Kidney epithelial cell (primary cell): ENCODE measurements at places on chromosomes 1 and 21.
A peak's percentile ranks its signal among the peaks of the same experiment; 100 is the strongest.

- DNase-seq: no peak
These were observed 213.4 kb upstream of the PTBP2 start for GRCh38 chr1:96508233-96508632.

GRCh38 chr1:27563591-27564471 lies 40.1 kb downstream of the AHDC1 start:
- DNase-seq: no peak

GRCh38 chr1:29221296-29221695 lies 9.4 kb downstream of the MECR start:
- no peak for DNase-seq

GRCh38 chr1:17012775-17013490 lies 1.2 kb upstream of the ATP13A2 start:
- no peak for DNase-seq

DNA sequence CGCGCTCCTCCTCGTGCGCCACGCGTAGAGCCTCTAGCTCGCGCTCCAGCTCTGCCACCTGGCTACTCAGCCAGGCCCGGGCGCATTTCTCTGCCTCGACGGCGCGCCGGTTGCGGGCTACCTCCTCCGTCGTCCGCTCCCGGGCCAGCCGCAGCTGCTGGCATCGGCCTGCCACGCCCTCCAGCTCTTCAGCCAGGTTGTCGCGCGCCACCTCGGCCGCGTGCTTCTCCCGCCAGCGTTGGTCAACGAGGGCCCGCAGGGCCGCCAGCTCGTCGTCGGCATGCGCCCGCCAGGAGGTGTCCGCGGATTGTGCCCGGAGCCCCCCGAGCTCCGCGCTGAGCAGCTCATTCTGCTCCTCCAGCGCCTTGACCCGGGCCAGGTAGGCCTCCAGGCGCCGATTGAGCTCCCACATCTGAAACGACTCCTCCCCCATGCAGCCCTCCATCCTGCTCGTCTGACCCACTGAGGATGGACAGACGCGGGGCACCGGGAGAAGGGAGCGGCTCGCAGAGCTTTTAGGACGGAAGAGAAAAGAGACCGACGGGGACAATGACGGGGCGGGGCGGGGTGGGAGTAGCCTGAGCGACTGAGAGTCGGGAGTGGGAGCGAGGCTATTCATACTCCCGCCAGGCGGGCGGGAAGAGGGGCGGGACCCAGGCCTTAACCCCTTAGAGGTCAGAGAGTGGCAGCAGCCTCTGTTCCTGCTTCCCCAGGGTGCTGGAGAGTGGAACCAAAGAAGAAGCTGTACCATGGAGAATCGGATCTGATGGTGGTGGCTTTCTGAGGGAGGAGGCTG lies at the start of gene NES:
NES (minus strand) TSS at position 588 of the 796 bp plus-strand sequence; CDS start at position 445, 143 bp downstream.
- DNase-seq: no peak

DNA sequence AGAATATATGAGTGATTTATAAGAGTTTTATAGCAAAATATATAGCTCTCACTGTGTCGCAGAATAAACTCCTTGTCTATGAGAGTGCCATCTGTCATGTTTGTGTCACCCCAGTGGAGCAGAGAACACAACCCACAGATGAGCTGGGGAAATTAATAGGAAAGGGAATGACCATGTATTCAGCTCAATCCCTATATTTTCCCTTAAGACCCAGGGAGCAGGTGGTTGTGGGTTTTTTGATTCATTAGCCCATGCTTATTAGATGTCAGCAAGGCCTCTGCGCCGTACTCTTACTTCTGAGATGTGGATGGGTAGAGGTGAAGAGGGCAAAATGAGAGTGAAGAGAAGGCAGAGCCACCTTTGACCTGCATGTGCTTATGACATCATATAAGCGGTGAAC lies 4.1 kb upstream of the GREM2 start:
- DNase-seq: no peak

GRCh38 chr1:225514671-225515081 lies 86.8 kb upstream of the LBR start:
- DNase-seq: no peak

DNA sequence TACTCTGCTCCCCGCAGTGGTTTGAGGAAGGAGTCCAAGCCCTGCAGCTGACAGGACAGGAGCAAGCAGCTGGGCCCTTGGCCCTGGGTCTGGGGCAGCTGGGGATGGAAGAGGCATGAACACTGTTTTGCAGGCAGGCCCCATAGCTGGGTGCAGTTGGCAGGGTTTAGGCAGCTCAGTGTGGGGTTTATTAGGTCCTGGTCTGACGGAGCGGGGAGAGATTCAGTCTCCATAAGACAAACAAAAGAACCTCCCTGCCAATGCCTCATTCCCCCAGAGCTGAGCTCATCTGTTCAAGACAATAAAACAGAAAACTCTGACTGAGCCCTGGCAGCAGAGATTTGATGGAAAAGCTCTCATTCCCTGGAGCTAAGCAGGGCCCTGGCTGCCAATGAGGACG lies 37.3 kb downstream of the OLFML2B start:
- no peak for DNase-seq

DNA sequence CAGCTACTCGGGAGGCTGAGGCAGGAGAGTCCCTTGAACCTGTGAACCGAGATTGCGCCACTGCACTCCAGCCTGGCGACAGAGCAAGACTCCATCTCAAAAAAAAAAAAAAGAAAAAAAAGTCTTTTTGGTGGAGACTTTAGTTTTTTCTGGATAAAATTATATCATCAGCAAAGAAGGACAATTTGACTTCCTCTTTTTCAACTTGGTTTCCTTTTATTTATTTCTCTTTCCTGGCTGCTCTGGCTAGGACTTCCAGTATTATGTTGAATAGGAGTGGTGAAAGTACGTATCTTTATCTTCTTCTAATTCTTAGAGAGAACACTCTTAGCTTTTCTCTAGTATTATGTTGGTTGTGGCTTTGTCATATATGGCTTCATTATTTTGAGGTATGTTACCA lies 130.8 kb downstream of the PCBP3 start:
- no peak for DNase-seq

DNA sequence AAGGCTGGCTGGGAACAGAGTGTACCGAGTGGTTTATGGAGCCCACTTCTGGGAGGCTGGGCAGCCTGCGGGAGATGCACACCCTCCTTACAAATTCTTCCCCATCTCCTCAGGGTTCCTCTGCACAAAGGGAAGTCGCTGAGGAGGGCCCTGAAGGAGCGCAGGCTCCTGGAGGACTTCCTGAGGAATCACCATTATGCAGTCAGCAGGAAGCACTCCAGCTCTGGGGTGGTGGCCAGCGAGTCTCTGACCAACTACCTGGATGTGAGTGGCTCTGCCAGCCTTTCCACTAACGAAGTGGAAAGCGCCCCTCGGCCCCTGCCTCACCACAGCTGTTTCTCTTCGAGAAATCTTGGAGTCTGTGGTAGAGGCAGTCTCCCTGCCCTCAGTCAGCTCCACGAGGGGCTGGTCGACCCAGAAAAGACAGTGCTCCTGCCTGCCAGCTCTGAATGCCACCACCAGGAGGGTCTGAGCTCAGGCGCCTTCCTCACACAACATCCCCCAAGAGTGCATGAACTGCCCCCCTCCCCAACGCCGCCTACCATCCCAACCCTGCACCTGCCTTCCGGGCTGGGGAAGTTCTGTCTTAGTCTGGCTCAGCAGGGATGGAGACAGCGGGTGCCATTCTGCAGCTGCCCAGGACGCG lies 31.8 kb downstream of the PROK1 start:
- no peak for DNase-seq

GRCh38 chr1:71490432-71490831 lies 409.6 kb upstream of the ZRANB2 start:
- no peak for DNase-seq

DNA sequence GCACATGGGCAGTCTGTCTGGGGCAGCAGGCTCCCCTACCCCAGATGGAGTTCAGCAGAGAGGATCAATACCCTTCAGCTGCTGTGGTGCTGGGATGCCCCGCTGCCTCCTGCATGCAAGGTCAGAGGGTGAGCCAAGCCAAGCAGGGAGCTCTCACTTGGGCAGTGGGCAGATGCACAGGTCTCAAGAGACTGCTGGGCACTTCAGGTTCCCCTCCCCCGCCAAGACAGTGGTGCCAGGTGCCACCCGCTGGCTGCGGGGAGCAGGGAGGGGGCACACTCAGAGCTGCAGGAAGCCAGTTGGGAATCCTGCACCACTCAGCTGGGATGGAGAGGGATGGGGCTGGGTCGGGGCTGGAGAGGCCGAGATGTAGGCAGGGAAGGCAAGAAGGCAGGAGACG lies 15.8 kb upstream of the EVA1B start:
- DNase-seq: no peak

DNA sequence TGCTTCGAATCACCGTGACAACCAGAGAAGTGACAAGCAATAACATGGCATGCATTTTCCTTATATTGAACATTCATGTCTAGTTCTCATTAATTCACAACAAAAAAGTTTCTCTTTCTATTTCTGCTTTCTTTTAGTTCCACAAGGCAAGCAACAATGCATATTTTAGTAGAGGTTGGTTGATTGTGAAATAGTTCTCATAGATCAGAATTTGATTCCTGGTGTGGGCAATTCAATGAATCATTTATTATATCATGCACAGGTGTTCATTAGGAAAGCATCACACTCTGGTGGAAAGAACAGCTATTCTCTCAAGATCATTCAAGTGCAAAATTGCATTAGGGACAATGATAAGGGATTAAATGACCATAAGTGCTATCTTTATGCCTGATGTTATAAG lies 980.9 kb downstream of the BRINP3 start:
- no peak for DNase-seq

GRCh38 chr1:24850328-24850920 lies 79.7 kb downstream of the RUNX3 start:
- DNase-seq: no peak

GRCh38 chr1:10575616-10576015 lies 100.9 kb downstream of the PEX14 start:
- peak; percentile 34 for DNase-seq

- DNase-seq: no peak
These were observed 12.3 kb downstream of the SHISAL2A start for GRCh38 chr1:52645261-52645660.

GRCh38 chr1:74812180-74812541 lies 79.2 kb downstream of the TYW3 start:
- DNase-seq: no peak

DNA sequence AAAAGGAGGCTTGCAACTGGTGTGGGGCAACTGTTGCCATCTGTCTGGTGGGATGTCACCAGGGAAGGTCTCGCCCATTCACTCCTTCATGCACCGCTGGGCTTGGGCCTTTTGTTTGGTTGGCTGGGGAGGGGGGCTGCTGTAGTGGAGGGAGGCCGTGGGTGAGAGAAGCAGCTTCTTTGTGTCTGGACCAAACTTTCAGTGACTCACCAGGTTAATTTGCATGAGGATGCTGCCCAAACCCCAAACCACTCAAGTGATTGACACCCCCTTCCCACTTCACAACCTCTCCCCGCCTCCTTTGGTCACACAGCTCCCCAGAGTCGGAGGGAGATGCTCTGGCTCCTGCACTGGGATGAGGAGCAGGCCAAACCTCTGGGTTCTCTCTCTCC lies 19.7 kb downstream of the BTG2 start:
- no peak for DNase-seq

- DNase-seq: no peak
These were observed 244.8 kb upstream of the RGS18 start for GRCh38 chr1:191913260-191913977.

DNA sequence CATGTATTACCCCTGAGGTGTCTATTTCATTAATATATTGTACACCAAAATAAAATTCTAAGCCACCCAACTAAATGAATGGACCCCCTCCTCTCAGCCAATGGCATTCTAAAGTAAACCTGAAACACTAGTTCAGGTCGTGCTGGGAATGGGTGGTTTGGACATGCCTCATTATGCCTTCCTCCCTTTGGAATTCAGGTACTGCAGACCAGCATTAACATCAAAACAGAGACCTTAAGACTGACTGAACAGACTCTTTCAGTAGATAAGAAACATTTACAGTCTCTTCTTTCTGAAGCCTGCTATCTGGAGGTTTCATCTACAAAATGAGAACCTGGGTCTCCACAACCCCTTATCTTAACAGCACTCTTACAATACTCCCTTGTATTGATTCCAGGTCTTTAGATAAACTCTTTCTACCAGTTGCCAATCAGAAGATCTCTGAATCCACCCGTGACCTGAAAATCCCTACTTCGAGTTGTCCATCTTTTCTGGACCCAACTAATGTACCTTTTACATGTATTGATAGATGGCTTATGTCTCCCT lies 93.6 kb downstream of the PKN2 start:
- no peak for DNase-seq

GRCh38 chr1:20753589-20753988 lies 21.1 kb upstream of the SH2D5 start:
- DNase-seq: peak; percentile 7

- DNase-seq: no peak
These were observed 16.5 kb downstream of the STK40 start for GRCh38 chr1:36369061-36369861.

- DNase-seq: no peak
These were observed 12.7 kb upstream of the ASAP3 start for GRCh38 chr1:23496490-23497181.

GRCh38 chr1:236800623-236801022 lies 5.5 kb downstream of the MTR start:
- DNase-seq: no peak

- DNase-seq: no peak
These were observed 9.0 kb downstream of the TGFBR3 start for GRCh38 chr1:91876781-91877573.

GRCh38 chr1:53061859-53062707 lies at the start of gene PODN:
TSS of gene PODN (plus strand) at chr1:53062213. CDS start at chr1:53069856, 7,643 bp downstream.
- DNase-seq: no peak
